ENCODE measurements at places on chromosomes 3 and 15. TPM values are rescaled to one million over a fixed set of nuclear protein-coding genes. Genes with fewer than 3 reads are reported as not detected.

XXYLT1 gene
- total RNA-seq, result 20.9 TPM

STAB1 gene
- not detected for total RNA-seq

CLDN16 gene
- total RNA-seq, result 0.74 TPM

SNTN gene
- total RNA-seq, result not detected

CTSH gene
- 8.2 TPM for total RNA-seq
